ENCODE measurements at places on chromosomes 11 and 22. TPM values are rescaled to one million over a fixed set of nuclear protein-coding genes. Genes with fewer than 3 reads are reported as not detected.

The CADM1 gene
- 2.6 TPM for total RNA-seq

The SLC1A2 gene
- not detected for total RNA-seq

The NXPE2 gene
- total RNA-seq, result not detected

The BTBD18 gene
- total RNA-seq, result not detected

The FBLN1 gene
- 4.0 TPM for total RNA-seq

The RIBC2 gene
- total RNA-seq, result 5.7 TPM

The HEPHL1 gene
- not detected for total RNA-seq

The DMC1 gene
- 0.91 TPM for total RNA-seq

The HEPACAM gene
- total RNA-seq, result not detected

The GLYAT gene
- total RNA-seq, result not detected

The MMP7 gene
- total RNA-seq, result not detected

The PANX3 gene
- total RNA-seq, result not detected
